ENCODE measurements at places on chromosomes 2 and 18.

DNA sequence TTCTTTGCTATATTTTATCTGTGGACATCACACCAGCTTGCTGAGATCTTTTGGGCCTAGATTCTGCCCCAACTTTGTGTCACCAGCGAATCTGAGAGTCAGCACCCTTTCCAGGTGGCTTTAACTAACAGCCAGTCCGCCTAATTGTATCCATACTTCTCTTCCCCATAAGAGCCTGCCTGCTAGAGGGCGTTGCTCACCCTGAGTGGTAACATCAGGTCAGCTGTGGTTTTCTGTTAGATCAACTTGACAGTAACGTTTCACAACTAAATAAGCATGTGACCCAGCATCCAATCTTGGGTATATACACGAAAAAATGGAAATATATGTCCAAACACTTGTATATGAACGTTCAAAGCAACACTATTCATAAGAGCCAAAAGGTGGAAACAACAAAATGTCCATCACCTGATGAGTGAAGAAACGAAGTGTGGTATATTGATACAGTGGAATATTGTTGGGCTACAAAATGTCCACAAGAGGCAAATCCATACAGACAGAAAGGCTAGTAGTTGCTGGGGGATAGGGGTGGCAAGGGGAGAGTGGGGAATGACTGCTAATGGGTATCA, 24.9 kb downstream of the EFHD1 start:
- no peak for DNase-seq

- no peak for DNase-seq
Measured at GRCh38 chr2:131120815-131121317, 15.7 kb downstream of the PLEKHB2 start.

- DNase-seq, result no peak
Measured at GRCh38 chr2:28640908-28641300, 110.7 kb upstream of the PPP1CB start.

- no peak for DNase-seq
Measured at GRCh38 chr18:3153107-3153704, 66.6 kb downstream of the MYOM1 start.

DNA sequence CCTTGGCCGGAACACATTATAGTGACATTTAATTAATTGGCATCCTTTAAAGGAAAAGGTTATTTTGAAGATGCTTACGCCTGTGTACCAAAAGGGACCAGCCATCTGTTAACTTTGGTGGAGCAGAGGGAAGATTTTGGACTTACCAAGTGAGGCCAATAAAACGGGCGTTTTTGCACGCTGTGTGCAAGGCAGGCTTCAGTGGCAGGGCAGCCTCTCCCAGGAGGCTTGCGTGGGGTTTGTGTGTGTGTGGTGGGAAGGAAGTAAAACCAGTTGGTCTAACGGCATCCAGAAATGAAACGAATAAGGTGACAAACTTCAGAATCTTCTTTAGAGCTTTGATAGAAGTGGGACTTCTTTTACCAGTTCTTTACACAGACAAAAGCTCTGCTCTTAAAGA, 191.7 kb downstream of the PRKCE start:
- DNase-seq, result no peak

DNA sequence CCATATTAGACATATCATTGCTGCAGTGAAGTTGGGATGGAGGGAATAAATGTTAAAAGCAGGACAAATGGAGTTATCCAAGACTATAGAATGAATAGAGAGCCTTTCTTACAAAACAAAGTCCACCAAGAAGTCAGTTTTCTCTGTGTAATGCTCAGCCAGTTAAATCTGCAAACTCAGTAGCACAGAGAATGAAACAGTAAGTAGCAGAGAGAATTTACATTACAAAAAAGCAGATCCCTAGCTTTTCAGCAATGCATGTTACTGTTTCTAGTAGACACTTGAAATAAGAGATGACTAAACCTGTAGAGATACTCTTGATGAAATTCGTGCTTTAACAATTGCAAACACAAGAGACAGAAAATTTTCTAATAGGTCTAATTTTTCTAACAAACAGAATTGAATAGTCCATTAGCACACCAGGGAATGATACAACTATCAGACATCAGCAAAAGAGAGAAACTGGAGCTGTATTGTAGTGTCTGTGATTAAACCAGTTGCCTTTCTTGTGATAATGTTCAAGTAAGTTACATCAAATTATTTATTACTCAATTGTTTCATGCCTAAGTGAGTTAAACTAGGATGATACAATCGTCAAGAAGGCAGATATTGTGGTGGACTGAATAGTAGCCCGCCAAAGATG, 322.2 kb upstream of the DDX18 start:
- no peak for DNase-seq

DNA sequence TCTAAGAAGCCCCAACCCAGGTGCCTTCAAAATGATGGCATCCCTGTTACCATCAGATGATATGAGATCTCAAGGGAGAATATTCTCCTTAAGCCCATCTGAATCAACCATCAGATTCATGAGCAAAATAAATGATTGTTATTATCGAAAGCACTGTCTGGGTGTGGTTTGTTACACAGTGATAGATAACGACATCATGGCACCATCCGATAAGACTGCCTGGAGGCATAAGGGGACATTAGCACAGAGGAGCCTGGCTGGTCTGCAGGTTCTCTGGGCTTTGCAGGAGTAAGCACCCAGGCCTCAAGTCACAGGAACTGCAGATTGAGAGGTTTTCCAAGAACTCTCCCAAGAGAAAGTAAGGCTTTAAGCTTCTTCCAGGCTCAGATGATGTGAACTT, 15.6 kb downstream of the BMP10 start:
- no peak for DNase-seq

DNA sequence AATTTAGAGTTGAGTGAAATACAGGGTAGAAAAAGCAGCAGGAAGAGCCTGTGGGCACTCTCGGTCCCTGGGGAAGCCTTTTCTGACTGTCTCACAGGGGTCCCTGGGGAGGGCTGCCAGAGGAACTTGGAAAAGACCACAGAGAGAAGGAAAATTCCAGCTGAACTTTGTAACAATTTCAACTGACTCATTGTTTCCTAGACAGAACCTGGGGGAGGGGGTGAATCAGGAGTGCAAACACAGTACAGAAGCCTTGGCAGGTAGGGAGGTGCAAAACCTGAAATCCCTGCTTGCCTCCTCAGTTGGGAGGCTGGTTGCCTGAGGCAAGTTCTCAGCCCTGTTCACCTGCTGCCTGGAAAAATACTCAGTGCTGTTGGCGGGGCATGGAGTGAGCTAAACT, 106.8 kb downstream of the GRB14 start:
- DNase-seq, result no peak

- DNase-seq, result no peak
Measured at GRCh38 chr2:198930170-198930569, 527.6 kb downstream of the SATB2 start.

DNA sequence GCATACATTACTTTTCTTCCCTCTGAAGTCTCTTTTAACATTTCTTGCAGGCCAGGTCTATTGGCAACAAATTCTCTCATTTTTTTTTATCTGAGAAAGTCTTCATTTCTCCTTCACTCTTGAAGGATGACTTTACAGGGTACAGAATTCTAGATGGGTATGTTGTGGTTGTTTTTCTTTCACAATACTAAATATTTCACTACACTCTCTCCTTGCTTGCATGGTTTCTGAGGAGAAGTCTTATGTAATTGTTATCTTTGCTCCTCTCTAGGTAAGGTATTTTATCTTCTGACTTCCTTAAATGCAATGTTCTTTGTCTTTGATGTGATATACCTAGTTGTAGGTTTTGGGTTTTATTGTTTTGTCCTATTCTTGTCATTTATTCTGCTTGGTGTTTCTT, 371.1 kb downstream of the FIGN start:
- DNase-seq, result no peak

GRCh38 chr2:84972207-84972783, 1.3 kb downstream of the KCMF1 start:
- DNase-seq, result no peak

DNA sequence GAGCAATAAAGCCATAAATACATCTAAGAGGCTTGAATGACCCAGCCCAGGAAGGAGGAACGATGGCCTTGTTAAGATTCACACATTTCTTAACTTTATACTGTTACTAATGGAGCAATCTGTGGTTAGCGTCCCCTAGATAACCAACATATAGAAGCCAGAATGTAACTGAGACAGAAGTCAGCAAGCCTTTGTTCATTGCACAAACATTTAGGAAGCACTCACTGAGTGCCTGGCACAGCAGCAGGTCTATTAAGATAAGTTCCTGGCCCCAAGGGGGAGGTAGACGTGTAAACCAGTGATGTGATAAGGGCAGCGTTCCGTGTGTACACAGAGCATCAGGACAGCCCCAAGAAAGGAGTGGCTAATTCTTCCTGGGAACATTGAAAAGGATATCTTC, 63.6 kb upstream of the ATL2 start:
- no peak for DNase-seq

GRCh38 chr2:206023183-206023582, 62.8 kb downstream of the INO80D start:
- no peak for DNase-seq

DNA sequence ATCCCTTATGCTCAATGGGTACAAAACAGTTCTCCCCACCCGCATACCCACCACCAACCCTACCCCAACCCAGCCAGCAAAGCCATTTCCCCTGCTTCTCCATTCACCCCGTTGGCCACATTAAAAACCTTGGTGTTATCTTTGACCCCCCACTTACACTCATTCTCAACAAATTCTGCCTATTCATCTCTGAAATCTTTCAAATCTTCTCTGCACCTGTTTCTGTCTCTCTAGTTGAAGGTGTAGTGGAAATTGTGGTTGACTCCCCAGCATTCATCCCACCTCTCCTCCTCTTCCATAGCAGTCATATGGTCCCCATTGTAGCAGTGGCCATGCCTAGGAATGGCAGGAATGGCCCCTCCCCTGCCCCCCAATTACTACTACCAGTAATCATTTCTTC, 20.5 kb upstream of the TET3 start:
- DNase-seq, result no peak

- DNase-seq, result peak; percentile 44
Measured at GRCh38 chr2:109213646-109214433, 84.8 kb downstream of the SH3RF3 start.

DNA sequence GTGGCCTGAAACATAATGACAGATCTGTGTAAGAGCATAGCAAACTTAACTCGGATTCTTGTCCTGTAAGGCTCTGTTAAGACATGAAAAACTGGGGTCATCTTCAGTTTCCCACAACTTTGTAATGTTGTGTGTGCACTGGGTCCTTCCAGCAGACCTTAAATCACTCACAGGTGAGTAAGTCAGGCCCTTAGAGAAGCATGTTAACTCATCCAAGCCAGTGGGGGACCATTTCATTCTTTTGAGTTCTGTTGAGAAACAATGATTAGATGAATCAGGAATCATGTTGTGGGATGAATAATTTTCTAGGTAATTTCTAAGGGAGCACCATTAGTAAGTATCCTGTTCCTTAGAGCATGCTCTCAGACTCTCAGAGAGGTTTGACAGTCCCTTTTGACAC, 167.1 kb downstream of the ESCO1 start:
- no peak for DNase-seq

- no peak for DNase-seq
Measured at GRCh38 chr2:12256206-12256605, 460.5 kb upstream of the TRIB2 start.

DNA sequence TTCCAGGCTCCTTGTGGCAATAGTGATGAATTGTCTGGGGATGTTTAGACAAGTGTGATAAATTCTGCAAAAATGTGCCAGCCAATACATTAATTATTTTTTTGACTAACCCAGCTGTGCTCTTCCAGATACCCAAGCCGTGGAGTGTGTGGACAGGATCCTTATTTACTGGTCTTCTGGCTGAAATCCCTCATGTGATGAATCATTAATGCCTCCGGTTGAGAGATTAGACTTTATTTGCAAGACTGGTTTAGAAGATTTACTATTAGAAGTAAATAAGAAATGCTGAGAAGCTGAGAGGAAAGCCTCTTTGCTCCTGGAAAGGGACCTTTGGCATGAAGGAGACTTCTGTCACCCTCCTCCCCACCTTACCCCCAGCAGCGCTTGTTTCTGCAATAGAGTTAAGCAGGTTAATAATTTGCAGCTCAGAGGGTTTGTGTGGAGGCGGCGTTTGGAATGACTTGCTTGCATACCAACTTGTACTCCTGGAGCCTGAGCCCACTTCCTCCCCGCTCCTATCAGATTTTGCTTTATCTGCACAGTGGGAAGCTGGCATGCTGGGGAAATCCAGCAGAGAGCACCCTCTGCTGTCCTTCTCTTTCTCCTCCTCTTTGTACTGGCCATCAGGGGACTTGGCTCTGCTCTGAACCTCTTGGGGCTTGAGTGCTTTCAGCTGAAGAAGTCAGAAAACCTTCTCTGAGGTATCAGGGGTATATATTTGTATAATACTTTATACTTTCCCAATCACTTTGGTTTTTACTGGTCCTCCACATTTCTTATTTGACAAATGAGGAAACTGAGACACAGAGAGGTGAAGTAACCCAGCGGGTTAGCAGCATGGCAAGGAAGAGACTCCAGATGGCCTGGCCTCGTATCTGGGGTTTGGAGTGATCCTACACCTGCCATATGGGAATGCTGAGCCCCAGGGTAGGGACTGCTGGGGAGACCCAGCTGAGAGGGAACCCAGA, 16.3 kb downstream of the SLC3A1 start:
- no peak for DNase-seq

DNA sequence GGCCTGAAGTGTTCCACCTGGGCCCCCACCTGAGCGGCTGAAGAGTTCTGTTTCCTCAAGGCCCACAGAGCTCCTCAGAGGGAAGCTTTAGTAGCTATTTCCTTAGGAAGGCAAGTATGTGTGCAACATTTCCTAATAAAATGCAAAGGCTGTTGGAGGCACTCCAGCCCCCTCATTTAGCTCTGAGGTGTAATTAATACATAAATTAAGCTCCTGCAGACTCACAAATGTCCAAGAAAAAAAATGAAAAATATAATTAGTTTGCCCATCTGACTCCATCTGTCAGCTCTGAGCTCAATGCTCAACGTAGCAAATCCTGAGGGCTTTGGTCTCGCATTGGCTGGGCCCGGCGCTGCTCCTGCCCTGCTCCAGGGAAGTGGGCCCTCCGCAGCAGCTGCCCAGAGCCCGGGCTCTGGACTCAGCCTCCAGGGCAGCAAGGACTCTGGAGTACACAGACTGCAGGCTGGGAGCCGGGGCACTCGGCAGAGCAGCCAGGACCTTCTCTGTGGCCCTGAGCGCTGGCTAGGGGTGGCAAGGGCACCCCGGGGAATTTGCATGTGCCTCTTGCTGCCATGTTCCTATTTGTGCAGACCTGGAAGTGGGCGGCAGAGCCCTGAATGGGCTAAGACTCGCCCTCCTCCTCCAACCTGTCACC, 23.4 kb upstream of the C1QL2 start:
- DNase-seq, result no peak

DNA sequence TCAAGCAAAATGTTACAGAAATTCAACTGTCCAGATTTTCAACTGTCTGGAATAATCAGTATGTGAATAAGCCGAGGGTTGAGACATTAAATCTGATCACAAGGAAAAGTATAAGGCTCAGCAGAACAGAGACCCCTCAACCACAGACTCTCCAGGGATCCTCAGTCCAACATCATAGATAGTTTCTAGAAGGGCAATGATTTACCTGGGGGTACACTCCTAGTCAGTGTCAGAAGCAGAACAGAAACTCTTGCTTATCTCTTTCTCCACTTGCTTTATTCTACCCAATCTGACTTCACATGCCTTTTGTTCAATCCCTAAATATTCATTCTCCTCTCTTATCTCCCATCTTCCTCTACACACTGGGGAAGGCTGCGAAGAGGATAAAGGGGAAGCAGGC, 36.4 kb downstream of the ICOS start:
- DNase-seq, result no peak

- no peak for DNase-seq
Measured at GRCh38 chr2:60413814-60414168, 139.7 kb downstream of the BCL11A start.
